Caki2 (cell line): ENCODE measurements at places on chromosomes 11 and 22. TPM values are rescaled to one million over a fixed set of nuclear protein-coding genes. Genes with fewer than 3 reads are reported as not detected.

- no peak for DNase-seq
These were observed 139.5 kb downstream of the SOX6 start for GRCh38 chr11:16216831-16217230.

DNA sequence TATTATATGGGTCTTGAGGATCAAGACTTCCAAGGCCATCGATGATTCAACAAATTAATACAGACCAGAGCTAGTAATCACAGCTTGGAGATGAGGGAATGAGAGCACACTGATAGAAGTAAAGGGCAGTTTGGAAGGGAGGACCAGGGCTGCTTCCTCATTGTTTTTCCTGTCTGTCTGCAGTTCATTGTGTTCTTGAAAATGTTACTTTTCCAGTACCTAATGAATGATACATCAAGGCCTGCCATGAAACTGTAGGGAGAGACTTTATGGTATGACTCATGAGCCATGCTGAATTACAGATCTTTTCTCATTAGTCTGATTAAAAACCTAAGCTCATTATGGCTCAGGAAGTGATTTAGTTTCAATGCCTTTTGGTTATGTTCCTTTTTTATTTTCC, 855.6 kb downstream of the KCNA4 start:
- no peak for DNase-seq

GRCh38 chr11:107651672-107652071, 60.2 kb downstream of the SLN start:
- no peak for DNase-seq

The PANX1 gene
- total RNA-seq = 18.0 and 32.6 TPM in 2 replicates
